A549 treated with RU486 at 1 μM for 4 hours (cell line): ENCODE measurements at places on chromosomes 3 and 15. TPM values are rescaled to one million over a fixed set of nuclear protein-coding genes. Genes with fewer than 3 reads are reported as not detected.

Gene ZNF80
- not detected in 5 replicates for total RNA-seq

Gene TM4SF4
- total RNA-seq: 26.5 to 43.5 TPM (median 39.8 TPM) in 5 replicates

Gene ACTC1
- 0.14 to 0.48 TPM (median 0.33 TPM) in 5 replicates for total RNA-seq

Gene CRABP1
- 1.5 to 2.0 TPM (median 1.8 TPM) in 5 replicates for total RNA-seq

Gene TM6SF1
- total RNA-seq: 0.19 to 0.31 TPM (median 0.28 TPM) in 3 of 5 replicates, not detected in the others

Gene ANKRD34C
- not detected in 5 replicates for total RNA-seq

Gene CCR4
- 0.03 to 0.11 TPM (median 0.06 TPM) in 3 of 5 replicates, not detected in the others for total RNA-seq

Gene GPR149
- not detected in 5 replicates for total RNA-seq

Gene LEKR1
- 0.53 to 1.00 TPM (median 0.70 TPM) in 5 replicates for total RNA-seq

Gene HYAL1
- total RNA-seq: 0.27 to 0.50 TPM (median 0.45 TPM) in 5 replicates
